Neural progenitor cell (in vitro differentiated cells): ENCODE measurements at places on chromosomes 6 and 20. TPM values are rescaled to one million over a fixed set of nuclear protein-coding genes. Genes with fewer than 3 reads are reported as not detected.

- no peaks in the 10 kb centered on the region for H3K27me3 ChIP-seq
- H3K4me3 ChIP-seq: no peak overlapping the region
- no peak for DNase-seq
- H3K4me1 ChIP-seq: no peaks in the 10 kb centered on the region
- no peak overlapping the region for H3K27ac ChIP-seq
These were observed 234.2 kb downstream of the COL12A1 start for GRCh38 chr6:74971633-74972032.

DNA sequence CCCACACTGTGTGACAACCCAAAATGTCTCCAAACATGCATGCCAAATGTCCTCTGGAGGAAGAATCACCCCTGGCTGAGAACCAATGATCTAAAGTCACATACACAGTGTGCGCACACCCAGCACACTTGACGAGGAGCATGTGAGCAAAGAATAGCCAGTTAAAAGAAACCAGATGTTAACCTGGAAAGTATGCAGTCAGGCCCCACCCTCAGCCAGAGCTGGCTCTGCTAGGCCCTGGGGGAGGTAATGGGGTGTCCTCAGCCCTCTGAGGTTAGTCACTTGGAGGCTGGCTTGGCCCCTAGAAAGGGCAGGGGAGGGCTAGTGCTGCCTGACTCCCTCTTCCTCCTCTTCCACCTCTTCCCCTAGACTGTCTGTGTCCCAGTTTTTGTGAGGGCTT lies 15.2 kb upstream of the GUCA1A start:
- DNase-seq: no peak
- no peaks in the 10 kb centered on the region for H3K36me3 ChIP-seq
- no peak overlapping the region for H3K4me3 ChIP-seq
- H3K27me3 ChIP-seq: no peaks in the 10 kb centered on the region

DNA sequence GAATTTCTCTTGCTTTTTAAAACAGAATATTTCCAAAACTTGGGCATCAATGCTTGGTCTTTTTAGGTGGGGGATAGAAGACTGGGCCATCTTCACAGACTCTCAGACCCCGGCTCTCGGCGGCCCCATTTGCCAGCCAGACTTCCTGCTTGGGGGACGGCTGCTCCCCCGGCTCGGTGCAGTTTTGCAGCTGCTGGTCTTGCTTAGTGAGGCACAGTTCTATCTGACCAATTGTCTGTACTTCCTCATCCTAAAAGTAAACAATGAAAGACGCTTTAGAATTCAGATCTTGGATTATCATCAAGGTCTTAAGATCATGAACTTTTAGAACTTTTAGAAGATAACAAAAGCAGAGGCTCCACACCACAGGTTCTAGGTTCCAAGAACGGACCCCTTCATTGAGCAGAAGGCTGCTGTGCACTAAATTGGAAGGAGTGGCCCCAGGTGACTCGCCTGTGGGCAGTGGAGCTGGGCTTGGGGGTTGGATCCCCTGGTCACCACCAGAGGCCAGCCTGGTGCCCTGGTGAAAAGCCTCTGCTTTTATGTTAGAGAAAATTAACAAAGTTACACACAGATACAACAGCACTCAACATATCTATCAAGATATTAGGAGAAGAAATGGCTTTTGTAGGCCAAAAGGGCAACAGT lies 26.7 kb downstream of the RNASET2 start:
- DNase-seq: no peak
- peaks cover 9% of the 10 kb centered on the region for H3K4me1 ChIP-seq
- no peak overlapping the region for H3K27ac ChIP-seq
- H3K4me3 ChIP-seq: no peak overlapping the region
- H3K27me3 ChIP-seq: no peaks in the 10 kb centered on the region
- no peaks in the 10 kb centered on the region for H3K36me3 ChIP-seq

DNA sequence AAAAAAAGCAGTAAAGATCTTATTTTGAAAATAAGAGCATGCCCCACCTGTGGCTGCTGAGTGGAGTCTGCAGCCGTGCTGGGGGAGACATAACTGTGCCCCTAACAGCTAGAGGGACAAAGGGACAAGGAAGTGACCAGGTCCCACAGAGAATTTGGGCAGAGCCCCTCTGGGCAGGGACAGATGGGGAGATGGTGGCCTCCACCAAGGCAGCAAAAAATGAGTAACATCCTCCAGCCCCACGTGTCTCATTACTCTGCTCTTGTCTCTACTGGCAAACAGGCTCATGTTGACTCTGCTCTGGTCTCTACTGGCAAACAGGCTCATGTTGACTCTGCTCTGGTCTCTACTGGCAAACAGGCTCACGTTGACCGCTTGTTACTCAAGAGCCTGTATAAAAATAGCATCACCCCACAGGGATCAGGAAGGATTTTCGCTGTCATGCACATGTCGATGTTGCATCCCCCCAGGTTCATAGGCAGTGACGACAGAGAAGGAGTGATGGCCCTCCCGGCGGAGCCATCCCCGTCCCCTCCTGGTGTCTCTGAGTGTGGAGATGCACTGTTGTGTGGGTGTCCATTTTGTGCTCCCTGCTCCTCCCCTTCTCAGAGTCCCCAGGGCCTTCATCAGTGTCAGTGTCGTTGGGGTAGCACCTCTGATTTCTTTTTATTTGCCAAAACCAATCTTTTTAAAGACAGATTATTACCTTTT lies 17.3 kb upstream of the PCMTD2 start:
- H3K36me3 ChIP-seq: no peaks in the 10 kb centered on the region
- H3K4me1 ChIP-seq: no peaks in the 10 kb centered on the region
- H3K27me3 ChIP-seq: no peaks in the 10 kb centered on the region
- no peak overlapping the region for H3K4me3 ChIP-seq
- DNase-seq: no peak

- no peak overlapping the region for H3K27ac ChIP-seq
- no peaks in the 10 kb centered on the region for H3K27me3 ChIP-seq
- H3K4me3 ChIP-seq: no peak overlapping the region
- no peak for DNase-seq
- H3K36me3 ChIP-seq: no peaks in the 10 kb centered on the region
These were observed 891 bp upstream of the GHRH start for GRCh38 chr20:37262505-37262904.

GRCh38 chr6:2962004-2962403 lies 9.4 kb downstream of the SERPINB6 start:
- no peaks in the 10 kb centered on the region for H3K36me3 ChIP-seq
- no peak overlapping the region for H3K27ac ChIP-seq
- H3K4me1 ChIP-seq: peaks cover 22% of the 10 kb centered on the region
- H3K27me3 ChIP-seq: no peaks in the 10 kb centered on the region
- no peak overlapping the region for H3K4me3 ChIP-seq
- DNase-seq: no peak

- H3K4me3 ChIP-seq: no peak overlapping the region
- no peak for DNase-seq
- peaks cover 8% of the 10 kb centered on the region for H3K4me1 ChIP-seq
- no peaks in the 10 kb centered on the region for H3K27me3 ChIP-seq
These were observed 93.3 kb upstream of the MARCKS start for GRCh38 chr6:113763876-113764275.

HAO1 gene
- total RNA-seq: not detected in 2 replicates

GDAP1L1 gene
- total RNA-seq: 0.26 and 1.3 TPM in 2 replicates

GRCh38 chr6:63573899-63574553 lies 1.7 kb downstream of the LOC128125822 start:
- no peaks in the 10 kb centered on the region for H3K27me3 ChIP-seq
- H3K36me3 ChIP-seq: peaks cover 27% of the 10 kb centered on the region
- H3K4me3 ChIP-seq: peak overlapping the region; percentile 95
- H3K27ac ChIP-seq: peak overlapping the region; percentile 98
- DNase-seq: peak; percentile 63

RIN2 gene
- total RNA-seq: 5.5 and 7.2 TPM in 2 replicates

PACRG gene
- 0.30 and 0.37 TPM in 2 replicates for total RNA-seq

DNA sequence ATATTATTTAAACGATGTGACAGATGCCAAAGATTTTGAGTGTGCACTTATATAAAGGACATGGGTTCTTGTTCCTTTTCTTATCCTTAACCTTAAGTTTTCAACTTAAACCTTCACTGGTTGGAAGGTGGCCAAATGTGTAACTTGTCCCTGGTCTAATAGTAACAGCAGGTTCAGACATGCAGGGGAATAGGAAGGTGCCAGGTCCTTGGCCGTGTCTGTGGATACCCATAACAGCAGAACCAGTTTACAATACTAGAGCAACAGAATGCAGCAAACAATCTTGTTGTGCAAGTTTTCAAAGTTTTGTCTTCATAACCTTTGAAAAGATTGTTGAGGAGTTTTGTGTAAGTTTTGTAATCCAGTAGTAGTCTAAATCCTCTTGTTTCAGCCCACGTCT lies 4.4 kb downstream of the MYB start:
- H3K27me3 ChIP-seq: peaks cover 31% of the 10 kb centered on the region
- no peak overlapping the region for H3K4me3 ChIP-seq
- DNase-seq: no peak
- H3K27ac ChIP-seq: no peak overlapping the region

- H3K27me3 ChIP-seq: no peaks in the 10 kb centered on the region
- no peaks in the 10 kb centered on the region for H3K4me1 ChIP-seq
- no peak for DNase-seq
- H3K27ac ChIP-seq: no peak overlapping the region
- H3K36me3 ChIP-seq: no peaks in the 10 kb centered on the region
- H3K4me3 ChIP-seq: no peak overlapping the region
These were observed 67.4 kb downstream of the MOXD1 start for GRCh38 chr6:132333639-132334520.

NKX2-4 gene
- not detected in 2 replicates for total RNA-seq

DNA sequence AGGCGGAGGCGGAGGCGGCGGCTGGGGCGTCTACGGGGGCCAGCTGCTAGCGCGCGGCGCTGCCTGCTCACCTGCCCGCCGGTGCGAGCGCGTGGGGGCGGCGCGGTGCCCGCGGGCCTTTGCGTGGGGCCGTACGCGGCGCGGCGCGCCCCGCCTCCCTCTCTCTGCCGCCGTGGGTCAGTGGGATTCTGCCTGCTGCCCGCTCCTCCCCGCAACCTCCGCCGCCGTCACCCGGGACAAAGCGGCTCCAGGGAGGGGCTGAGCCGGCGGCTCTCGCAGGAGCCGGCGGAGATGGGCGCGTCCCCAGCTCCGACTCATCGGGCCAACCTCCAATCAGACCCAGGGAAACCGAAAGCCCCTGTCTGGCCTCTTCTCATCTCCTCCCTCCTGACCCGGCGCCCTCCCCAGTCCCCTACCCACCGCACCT lies at the start of gene RCAN2:
Gene RCAN2, minus strand, starts transcription at position 249 of the 427 bp plus-strand sequence.
- no peaks in the 10 kb centered on the region for H3K36me3 ChIP-seq
- peak; percentile 91 for DNase-seq
- no peak within 1 kb of the TSS for H3K27ac ChIP-seq
- H3K4me3 ChIP-seq: peak within 1 kb of the TSS; percentile 71

GRCh38 chr6:110201151-110201884 lies 21.1 kb downstream of the CDC40 start:
- H3K27ac ChIP-seq: no peak overlapping the region
- no peaks in the 10 kb centered on the region for H3K4me1 ChIP-seq
- H3K27me3 ChIP-seq: no peaks in the 10 kb centered on the region
- DNase-seq: no peak
- no peak overlapping the region for H3K4me3 ChIP-seq

- no peak for DNase-seq
- H3K4me1 ChIP-seq: peaks cover 11% of the 10 kb centered on the region
These were observed 301.3 kb upstream of the TCF21 start for GRCh38 chr6:133587546-133588160.

GRCh38 chr20:47106786-47107185 lies 212.1 kb downstream of the EYA2 start:
- no peaks in the 10 kb centered on the region for H3K27me3 ChIP-seq
- DNase-seq: no peak
- no peaks in the 10 kb centered on the region for H3K4me1 ChIP-seq
- H3K27ac ChIP-seq: no peak overlapping the region

DNA sequence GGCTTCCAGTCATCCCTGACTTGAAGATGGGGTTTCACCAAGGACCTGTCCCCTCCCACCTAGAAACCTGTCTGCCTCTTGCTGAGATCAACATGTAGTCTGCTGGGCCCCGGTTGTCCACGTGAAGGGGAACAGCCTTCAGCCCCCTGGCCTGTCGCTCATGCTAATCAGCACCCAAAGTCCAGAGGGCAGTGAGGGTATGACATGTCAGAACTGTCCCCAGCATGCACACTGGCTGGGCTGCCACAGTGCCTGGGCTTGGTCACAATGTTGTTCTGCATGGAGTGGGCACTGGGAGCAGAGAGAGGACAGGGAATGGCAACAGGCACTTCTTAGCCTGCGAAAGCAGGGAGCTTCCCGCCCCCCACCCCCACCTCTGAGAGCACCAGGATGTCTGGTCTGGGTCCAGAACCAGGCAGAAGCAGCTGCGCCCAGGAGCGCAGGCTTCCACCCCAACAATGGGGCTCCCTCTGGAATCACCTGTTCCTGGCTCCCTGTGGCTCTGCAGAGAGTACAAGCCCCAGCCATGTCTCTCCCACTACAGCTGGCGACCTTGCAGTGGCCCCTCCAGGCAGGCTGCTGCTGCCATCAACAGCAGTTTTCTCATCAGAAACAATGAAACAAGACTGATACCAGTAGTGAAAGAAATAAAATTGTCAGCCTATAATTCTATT lies 182.7 kb downstream of the KHDRBS2 start:
- H3K27ac ChIP-seq: no peak overlapping the region
- no peaks in the 10 kb centered on the region for H3K4me1 ChIP-seq
- DNase-seq: no peak
- no peaks in the 10 kb centered on the region for H3K27me3 ChIP-seq
- no peak overlapping the region for H3K4me3 ChIP-seq
- no peaks in the 10 kb centered on the region for H3K36me3 ChIP-seq

- no peaks in the 10 kb centered on the region for H3K36me3 ChIP-seq
- DNase-seq: peak; percentile 81
- peaks cover 32% of the 10 kb centered on the region for H3K4me1 ChIP-seq
- peaks cover 43% of the 10 kb centered on the region for H3K27me3 ChIP-seq
- no peak overlapping the region for H3K27ac ChIP-seq
- H3K4me3 ChIP-seq: peak overlapping the region; percentile 95
These were observed 972 bp upstream of the PHF3 start for GRCh38 chr6:63634630-63635029.

DNA sequence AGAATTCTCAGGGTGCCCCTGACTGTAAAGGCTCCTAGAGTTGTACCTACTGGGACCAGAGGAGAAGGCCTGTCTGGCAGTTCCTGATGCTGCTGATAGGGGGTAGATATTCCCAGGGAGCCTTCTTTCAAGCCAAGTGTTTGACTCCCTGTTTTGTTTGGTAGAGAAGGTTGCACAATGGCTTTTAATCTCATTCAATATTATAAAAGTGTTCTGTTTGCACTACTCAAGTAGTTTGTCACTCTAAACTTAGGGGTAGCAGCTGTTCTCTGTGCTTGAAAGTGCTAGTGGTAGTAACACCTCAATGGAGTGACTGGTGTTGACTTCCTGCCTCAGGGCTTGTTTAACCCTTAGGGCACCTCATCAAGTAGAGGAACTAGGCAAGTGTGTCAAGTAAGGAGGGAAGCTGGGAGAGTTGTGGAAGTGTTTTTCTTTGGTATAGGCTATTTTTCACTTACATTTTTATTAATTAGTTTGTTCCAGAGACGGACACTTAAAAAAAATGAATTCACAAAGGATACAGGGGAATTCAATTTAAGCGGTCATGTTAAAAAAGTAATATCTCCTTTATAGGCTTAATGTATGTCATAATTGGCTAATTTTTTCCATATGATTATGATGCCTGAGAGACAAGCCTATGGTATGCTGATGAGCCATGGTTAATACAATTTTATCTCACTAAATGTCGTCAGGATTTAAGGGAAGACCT lies 38.1 kb downstream of the BICRAL start:
- no peaks in the 10 kb centered on the region for H3K4me1 ChIP-seq
- H3K27ac ChIP-seq: peak overlapping the region; percentile 1
- H3K27me3 ChIP-seq: no peaks in the 10 kb centered on the region
- peak; percentile 15 for DNase-seq
- no peak overlapping the region for H3K4me3 ChIP-seq
- peaks cover 5% of the 10 kb centered on the region for H3K36me3 ChIP-seq
